Stimulated activated CD4-positive, alpha-beta T cell treated with anti-CD3 and anti-CD28 coated beads, Interleukin-12 subunit alpha, Interleukin-12 subunit beta, amount 100 ng/mL, for 24 hours (primary cell): ENCODE measurements at places on chromosomes 6 and 20.

- no peak for DNase-seq
These were observed at the start of gene DDX43 for GRCh38 chr6:73394577-73395354. DDX43 (plus strand) TSS chr6:73394828; CDS start chr6:73394906, 78 bp downstream.

DNA sequence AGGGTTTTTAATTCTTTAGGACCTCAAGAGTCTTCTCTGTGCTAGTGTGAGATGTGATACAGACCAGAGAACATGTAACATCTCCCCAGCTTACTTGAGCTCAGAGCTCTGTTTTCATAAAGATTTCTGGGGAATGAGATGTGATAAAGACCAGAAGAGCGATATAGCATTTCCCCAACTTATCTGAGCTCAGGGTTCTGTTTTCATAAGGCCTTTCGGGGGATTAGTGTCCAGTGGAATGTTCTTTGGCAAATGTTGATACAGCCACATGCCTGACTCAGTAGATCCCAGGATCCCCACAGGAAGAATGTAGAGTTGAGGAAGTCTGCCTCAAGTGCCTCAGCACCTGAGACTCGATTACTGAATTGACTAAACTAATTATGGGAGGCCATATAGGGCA lies 18.7 kb upstream of the TOP1 start:
- no peak for DNase-seq

DNA sequence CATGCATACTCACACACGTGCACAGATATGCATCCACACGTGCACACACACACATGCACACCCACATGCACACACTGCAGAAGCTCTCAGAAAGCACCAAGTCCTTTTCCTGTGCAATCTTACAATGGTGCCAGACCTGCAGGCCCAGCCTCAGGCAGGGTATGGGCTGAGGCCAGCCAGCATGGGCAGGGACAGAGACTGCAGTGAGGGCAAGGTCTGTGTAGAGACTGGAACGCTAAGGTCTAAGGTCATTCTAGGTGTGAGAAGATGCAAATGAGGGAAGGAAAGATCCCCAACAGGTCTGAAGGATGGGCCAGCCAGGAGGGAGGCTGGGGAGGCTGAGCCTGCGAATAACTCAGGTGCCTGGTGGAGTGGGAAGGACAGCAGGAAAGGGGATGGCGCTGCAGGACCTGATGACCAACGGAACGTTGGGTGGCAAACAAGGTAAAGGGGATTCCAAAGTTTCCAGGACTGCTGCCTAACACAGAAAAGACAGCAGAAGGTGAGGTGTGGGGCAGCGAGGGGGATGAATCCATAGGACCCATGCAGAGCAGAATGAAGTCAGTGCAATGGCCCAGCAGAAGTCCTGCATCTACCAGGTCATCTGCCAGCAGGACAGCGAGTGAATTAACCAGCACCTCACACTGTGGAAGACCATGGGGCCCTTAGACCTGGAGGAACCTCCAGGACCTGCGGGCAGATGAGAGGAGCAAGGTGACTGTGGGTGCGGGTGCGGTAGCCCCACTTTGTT lies 67.0 kb downstream of the ABHD12 start:
- no peak for DNase-seq

DNA sequence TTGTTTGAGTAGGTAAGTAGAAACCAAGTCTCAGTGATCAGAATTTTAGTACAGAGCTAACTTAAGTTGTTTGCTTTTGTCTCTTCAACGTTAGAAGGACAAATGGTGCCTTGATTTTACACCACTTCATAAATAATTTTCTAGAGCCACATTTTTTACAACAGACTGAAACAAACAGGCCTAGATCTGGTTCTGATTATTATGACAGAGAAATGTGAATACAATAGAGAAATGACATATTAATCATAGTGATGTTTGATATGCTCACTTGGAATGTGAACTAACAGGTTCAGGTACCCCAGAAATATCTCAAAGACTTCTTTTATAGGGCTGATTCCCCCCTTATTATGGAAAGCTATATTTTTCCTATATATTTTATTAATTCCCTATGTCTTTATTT lies 760.6 kb downstream of the KIF16B start:
- DNase-seq, result no peak

DNA sequence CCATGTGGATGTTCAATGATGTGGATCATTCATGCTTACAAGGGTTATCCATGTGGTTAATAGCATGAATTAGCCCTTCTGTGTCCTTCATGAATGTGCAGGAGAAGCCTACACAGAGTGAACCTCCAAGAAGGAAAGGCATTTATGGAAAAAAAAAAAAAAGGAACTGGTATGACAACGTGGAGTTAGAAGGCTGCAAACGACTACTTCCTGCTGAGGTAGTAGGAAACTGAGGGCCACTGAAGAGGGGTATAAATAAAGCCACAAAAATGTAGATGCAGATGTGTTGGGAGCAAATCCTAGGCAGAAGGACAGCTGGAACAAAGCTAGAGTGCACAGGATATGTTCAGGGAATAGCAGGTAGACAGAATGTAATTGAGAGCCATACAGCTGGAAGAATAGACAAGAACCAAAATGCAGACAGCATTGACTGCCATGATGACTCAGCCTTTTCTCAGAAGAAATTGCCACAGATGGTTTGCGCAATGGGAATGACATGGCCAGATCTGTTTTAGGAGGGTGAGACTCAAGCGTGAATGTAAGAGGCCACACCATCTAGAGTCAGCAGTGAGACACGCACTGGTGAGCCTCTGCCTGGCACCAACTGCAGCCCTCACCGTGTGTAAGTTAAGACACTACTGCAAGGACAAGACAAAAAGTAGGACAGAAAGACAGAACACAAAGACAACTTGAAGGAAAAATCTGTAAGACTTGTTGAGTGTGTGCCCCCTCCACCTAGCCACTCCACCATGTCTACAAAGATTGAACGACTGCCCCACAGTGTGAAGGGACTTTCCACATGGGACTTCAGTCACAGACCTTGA lies 79.8 kb downstream of the KIF13A start:
- no peak for DNase-seq

DNA sequence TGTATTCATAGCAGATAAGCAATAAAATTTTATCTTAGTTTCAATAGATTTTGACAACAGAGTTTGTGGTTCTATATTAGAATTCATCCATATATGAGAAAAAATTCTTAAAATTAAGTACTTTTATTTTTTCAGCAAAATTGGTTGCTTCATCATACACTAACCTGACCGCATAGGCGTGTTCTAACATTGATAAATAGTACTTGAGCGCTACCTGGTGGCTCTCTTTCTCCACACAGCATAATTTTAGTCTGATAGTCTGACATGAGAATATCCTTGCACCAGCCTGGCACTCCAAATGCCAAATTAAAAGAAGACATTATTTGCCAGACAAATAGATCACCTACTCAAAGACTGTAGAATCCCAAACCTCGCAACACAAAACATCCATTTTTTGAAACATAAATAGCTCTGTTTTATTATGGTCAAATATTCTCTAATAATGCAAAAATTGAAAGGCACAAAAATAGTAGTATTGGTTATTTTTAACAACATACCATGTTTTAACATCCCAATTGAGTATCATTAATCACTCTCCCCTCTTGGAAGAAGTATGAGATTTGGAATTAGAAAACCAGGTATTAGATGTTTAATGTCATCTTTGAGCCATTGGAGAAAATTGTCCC lies 33.0 kb upstream of the FILIP1 start:
- DNase-seq, result peak; percentile 31

DNA sequence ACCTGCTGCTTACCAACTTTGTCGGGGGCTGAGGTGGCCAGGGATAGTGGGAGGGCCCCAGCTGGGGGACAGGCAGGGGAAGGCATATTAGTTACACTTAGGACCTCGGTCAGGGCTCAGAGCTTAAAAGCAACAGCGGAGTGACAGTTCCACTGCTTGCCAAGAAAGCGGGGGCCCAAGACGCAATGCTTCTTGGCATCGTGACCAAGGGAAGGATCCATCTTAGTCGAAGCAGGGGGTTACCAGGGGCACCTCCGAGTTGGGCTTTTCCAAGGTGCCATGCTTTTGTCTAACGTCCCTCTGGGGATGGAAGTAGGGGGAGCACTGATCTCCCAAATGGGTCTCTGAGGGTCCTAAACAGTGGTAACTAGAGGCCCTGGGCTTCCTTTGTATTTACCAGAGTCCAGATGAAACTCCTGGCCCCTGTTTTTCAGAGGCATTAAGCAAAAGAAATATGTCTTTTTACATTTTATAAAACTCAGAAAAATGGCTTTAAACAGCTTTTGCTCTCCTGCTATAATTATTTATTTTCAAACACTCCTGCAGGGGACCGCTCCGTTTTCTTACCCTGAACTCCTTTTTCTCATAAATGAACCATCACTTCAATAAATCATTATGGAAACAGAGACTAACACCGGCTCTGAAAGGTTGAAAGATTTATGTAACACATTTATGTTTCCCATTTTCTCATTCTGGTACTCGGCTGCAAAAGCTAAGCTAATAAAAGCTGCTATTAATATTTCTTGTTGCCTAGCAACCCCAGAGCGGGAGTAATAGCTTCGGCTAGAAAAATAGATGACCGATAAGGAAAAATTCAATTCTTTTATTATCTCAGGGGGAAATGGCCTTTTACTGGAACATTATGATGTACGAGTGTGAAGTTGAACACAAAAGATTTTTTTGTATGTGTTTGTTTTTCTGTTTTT lies 100.4 kb downstream of the TOX2 start:
- no peak for DNase-seq
